Mammary epithelial cell (primary cell): ENCODE measurements at places on chromosomes 3 and 15.
A peak's percentile ranks its signal among the peaks of the same experiment; 100 is the strongest.

GRCh38 chr15:48289628-48290027 lies 41.6 kb upstream of the DUT start:
- peak; percentile 11 for DNase-seq

DNA sequence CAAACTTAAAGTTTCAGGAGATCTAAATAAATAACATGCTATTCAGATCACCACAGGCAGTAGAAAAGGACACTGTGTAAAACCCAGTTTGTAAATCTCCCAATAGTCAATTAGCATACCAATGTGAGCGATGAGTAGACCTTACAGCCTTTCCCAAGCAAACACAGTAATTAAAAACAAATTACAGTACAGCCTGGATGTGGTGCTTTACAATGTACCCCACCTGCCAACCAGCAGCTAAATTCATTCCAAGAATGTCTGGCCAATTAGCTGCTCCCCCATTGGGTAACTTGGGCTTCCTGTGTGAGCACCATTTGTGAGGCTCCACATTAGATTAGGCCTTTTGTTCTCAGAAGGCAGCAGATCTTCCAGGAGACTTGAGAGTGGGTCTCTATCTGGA lies 635.0 kb downstream of the TBL1XR1 start:
- DNase-seq, result no peak

- no peak for DNase-seq
Observed at GRCh38 chr3:115332998-115333397, 185.9 kb upstream of the ZBTB20 start.

- DNase-seq, result no peak
Observed at GRCh38 chr15:75591655-75592364, 12.7 kb upstream of the PTPN9 start.

DNA sequence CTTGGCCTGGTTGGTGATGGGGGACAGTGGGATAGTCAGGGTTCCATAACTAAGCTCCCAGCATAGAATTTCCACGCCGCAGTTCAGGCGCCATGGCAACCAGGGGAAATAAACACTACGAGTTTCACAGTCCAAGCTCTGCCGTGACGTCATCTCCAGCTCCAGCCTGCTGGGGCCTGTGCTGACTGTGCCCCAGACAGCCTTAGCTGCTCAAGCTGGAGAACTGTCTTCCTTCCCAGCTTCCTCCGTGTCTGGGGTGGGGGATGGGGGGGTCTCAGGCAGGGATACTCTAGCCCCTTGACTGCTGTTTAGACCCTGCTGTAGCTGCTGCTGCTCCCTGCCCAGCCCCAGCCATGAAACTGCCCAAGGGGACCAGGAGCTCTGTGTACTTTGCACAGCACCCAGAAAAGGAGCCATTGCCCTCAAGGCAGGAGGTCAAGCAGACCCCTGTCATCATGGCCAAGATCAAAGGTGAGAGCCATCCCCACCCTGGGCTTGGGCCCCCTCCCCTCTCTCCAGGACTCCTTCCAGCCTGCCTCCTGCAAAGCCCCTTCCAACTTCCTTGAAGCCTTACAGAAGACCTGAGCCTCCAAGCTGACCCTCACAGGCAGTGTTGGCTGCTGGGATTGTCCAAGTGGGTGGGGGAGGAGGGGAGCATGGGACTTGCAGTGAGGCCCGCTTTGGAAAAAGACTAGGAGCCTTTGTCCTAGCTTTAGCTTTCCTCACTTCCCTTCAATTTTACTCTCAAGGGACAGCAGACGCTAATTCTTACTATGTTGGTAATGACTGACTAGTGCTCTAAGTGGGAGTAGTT lies 11.4 kb upstream of the CSPG4 start:
- DNase-seq, result peak; percentile 90

DNA sequence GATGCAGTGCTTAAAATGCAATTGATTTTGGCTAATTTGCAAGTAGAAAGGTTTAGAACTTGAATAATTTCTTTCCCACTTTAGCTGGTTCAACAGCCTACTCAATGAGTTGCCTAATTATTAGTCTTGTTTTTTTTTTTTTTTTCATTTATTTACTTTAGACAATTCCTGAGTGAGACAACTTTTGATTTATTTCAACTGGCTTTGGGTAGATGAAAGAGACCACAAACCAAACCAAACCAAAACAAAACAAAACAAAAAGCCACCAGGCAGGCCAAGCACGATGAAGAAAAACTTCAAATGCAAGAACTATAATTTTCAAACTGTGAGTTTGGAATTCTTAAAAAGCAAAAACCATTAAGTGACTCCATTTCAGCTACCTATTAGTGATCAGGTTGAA lies 469.9 kb downstream of the GBE1 start:
- DNase-seq, result no peak

GRCh38 chr3:39249453-39250115 lies 30.3 kb downstream of the CX3CR1 start:
- peak; percentile 71 for DNase-seq

DNA sequence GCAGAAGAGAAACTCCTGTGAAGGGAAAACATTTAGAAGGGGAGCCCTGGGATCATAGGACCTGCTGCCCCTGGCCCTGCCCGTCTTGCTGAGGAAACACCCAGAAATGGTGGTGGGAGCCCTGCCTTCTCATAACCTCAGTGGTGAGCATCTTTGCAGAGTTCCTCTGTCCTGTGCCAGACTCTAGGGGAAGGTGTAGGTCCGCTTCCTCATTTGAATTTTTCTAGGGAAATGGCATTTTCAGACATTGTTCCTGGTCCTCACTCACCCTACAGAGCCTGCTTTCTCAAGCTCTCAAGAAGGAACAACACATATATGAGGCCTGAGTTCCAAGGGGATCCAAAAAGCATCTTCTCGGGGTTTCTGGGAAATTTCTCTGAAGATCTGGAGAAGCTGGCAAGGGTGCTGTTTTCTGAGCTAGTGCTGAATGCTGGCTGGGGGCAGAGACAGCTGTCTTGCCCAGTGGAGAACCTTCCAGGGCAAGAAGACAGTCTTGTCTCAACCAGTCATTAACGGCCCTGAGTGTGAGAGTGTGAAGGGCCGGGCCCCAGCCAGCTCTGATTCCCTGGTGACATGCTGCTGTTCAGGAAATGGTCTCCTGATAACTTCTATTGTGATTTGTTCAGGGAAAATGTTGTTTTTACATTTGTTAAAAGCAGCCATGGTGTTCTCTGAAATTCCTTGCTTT lies 283.1 kb upstream of the LRRFIP2 start:
- no peak for DNase-seq

GRCh38 chr3:60086811-60087210 lies 1037.0 kb upstream of the CFAP20DC start:
- DNase-seq, result peak; percentile 16

GRCh38 chr3:65534805-65535204 lies 503.9 kb downstream of the MAGI1 start:
- no peak for DNase-seq

DNA sequence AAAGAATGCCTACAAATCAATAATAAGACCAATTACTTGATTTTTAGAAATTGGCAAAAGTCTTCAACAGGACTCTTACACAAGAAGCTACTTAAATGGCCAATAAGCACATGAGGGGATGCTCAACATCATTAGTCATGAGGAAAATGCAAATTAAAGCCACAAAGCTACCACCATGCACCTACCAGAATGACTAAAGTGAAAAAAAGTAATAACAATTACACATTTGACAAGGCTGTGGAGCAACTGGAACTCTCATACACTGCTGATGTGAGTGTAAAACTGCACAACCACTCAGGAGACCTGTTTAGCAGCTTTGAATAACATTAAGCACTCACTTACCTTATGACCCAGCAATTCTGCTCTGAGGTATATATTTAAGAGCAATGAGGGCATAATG lies 68.4 kb downstream of the PPCDC start:
- peak; percentile 27 for DNase-seq

DNA sequence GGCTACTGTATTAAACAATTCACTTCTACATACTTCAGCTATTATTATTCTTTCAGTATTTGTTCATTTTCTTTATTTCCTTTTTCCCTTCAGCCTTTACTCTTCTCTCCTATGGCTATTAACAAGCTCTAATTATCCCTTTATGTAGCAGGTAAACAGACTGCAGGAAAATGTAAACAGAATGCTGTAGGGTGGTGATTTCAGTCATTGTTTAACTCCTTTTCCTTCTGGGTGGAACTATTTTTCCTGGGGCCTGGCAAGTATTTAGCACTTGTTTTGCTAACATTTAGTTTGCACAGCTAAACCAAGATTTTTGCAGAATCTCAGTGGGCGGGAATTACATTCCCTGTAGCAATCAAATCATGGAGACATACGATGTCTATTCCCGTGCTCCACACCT lies 14.4 kb downstream of the RARB start:
- no peak for DNase-seq

DNA sequence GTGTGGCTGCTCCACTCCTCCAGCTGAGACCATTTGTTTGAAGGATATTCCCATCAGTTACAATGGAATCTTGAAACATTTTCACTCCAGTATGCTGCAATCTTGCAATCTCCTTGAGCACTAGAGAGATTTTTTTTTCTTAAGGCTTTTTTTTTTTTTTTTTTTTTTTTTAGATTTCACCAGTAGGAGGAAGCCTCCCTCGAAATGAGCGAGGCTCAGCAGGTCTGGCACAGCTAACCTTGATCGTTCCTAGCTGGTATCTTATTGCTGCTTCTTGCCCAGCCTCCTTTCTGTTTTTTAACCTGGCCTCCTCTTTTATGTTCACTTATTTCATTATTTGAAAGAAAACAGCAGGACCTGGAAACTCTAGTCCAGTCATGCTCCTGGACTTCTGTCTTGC lies 48.1 kb downstream of the RAP2B start:
- DNase-seq, result peak; percentile 9

DNA sequence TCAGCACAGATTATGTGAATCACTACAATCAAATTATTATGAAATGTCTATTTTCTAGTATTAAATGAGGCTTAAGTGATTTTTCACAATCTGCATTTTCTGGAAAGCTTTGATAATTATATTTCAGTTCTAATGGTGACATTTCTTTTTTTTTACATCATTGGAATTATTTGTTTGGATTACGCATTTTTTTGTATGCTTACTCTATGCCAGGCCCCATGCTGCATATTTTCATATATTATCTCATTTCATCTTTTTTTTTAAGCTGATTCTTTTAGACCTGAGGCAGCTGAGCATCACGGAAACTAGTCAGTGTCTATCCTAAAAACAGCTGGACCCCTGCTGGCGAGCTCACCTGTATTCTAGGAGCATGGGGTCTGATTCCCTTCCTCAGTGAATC lies 31.1 kb downstream of the SLCO3A1 start:
- DNase-seq, result no peak

GRCh38 chr15:77500989-77501388 lies 80.3 kb downstream of the HMG20A start:
- DNase-seq, result peak; percentile 69

GRCh38 chr15:67242708-67243111 lies 11.8 kb downstream of the AAGAB start:
- peak; percentile 8 for DNase-seq

- peak; percentile 93 for DNase-seq
Observed at GRCh38 chr3:11288786-11289637, 16.8 kb downstream of the ATG7 start.

DNA sequence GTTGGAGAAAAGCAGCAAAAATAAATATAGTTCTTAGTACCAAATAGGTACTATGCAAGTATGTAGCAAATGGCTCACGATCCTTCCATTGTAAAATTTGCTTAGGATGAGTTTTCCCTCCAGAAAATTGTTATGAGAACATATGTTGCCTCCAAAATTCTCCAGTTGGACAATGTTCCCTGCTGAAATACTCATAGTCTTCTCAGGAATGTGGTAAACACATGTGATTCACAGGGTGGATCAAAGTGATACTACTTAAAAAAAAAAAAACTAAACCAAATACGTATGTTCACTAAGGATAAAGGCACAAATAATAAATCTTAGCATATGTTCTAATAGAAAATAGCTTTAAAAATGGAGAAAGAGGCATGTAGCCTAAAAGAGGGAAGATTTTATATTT lies 84.3 kb upstream of the ZNF385D start:
- no peak for DNase-seq

DNA sequence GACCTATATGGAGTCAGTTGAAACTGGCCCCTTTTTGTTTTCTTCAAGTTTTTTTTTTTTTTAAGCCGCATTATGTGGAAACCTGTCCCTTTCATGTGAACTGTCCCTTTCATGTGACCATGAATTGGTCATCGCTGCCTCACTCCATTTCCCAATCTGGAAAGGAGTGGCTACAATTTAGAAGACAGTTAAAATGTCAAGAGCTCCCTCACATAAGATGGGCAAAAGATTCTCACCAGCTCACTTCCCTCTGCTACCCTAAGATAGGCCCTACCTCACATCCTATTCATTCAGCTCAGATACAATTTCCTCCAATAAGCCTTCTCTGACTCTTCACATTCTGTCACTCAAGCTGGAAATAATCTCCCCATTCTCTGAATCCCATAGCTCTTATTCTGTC lies 111.3 kb upstream of the BCL6 start:
- DNase-seq, result no peak

GRCh38 chr3:129481766-129482332 lies 41.8 kb downstream of the IFT122 start:
- peak; percentile 93 for DNase-seq

GRCh38 chr3:122621112-122621511 lies 43.7 kb downstream of the PARP15 start:
- no peak for DNase-seq

DNA sequence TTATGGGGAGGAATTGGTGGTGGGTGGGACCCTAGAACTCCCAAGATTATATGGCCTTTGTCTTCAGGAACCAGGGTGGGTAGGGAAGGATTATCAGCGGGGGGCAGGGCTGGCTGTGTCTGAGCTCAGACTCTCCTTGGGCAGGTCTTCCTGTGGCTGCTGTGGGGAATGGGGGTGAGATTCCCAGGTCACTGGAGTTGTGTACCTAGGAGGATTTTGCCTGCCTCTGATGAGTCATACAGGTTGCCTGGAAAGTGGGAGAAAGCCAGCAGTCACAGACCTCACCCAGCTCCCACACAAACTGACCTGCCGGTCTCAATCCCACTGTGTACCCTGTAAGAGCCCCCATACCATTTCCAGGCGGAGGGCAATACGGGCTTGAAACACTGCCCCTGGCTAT lies 209.9 kb upstream of the CNTN3 start:
- peak; percentile 19 for DNase-seq

- no peak for DNase-seq
Observed at GRCh38 chr3:58188921-58189451, 21.8 kb downstream of the DNASE1L3 start.

- no peak for DNase-seq
Observed at GRCh38 chr3:162938083-162938482, 1441.5 kb downstream of the OTOL1 start.

DNA sequence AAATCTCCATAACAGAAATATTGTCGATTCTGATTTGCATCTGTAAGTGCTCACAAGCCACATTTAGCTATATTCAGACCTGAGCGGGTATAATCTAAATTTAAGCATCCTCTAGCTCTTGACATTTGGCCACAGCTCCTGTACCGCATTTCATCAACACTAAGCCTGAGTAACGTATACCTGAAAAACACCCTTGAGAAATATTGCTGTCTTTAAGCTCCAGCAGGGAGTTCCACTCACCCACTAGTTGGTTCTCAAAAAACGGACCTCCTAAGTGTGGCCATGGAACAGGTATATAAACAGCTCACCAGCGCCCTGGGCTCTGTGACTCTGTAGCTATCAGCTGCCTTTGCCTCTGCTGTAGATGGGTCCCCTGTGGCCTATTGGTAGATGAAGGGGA lies 80.7 kb downstream of the ABI3BP start:
- DNase-seq, result no peak
